ENCODE measurements at places on chromosomes 5 and 9.

DNA sequence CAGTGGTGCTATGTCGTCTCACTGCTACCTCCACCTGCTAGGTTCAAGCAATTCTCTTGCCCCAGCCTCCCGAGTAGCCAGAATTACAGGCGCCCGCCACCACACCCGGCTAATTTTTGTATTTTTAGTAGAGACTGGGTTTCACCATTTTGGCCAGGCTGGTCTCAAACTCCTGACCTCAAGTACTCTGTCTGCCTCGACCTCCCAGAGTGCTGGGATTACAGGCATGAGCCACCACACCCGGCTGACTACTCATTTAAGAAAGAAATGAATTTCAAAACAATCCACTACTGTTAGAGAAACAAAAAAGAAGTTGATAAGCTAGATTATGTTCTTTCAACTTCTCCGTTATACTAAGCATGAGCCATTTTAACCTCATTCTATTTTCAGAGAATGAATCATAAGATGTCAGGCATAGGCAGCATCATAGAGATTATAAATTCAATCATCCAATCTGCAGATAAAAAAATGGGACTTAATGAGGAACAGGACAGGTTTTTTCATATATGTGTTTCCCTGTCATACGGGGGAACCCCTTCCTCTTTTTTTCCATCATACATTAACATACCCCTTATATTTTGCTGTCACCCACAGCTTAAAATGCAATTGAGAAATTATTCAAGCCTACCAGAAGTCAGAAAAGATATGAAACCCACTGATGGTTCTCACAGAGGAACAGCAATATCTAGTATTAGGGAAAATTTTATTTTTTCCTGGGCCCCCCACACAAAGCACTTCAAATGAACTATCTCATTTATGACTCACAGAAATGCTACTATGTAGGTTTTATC is 26.5 kb upstream of the ADRB2 start:
- no peak for DNase-seq

DNA sequence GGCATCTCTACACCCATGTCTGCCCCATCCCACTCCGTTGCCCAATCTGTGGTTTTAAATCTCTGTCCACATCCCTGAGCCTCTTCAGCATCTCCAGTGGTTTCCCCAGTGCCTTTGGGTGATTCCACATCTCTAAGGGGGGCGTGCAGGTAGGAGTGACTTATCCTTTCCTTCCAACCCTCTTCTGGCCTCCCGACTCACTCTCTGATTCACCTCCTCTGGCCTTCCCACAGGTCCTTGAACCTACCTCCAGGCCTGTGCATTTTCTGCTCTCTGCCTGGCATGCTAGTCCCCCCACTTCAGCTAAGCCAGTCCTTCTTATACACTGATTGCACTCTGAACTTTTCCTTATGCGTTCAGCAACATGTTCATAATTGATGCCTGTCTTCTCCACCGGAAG is 99.0 kb downstream of the RALGPS1 start:
- DNase-seq: no peak

- peak; percentile 35 for DNase-seq
Measured at GRCh38 chr5:77663090-77663863, 24.8 kb upstream of the OTP start.

DNA sequence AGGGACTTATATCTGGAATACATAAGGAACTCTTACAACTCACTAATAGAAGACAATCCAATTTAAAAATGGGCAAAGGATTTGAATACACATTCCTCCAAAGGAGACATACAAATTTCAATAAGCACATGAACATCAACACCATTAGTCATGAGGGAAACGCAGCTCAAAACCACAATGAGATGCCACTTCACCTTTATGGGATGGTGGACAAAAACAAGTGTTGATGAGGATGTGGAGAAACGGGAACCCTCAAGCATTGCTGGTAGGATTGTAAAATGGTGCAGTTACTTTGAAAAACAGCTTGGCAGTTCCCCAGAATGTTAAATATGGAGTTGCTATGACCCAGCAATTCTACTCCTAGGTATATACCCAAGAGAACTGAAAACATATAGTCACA is 72.7 kb upstream of the IER5L start:
- DNase-seq: peak; percentile 54

GRCh38 chr9:100285601-100286000 is 67.1 kb downstream of the TEX10 start:
- no peak for DNase-seq

All from fibroblast of skin of right quadriceps (primary cell).